ENCODE measurements at places on chromosomes 12 and 14. TPM values are rescaled to one million over a fixed set of nuclear protein-coding genes. Genes with fewer than 3 reads are reported as not detected.

DNA sequence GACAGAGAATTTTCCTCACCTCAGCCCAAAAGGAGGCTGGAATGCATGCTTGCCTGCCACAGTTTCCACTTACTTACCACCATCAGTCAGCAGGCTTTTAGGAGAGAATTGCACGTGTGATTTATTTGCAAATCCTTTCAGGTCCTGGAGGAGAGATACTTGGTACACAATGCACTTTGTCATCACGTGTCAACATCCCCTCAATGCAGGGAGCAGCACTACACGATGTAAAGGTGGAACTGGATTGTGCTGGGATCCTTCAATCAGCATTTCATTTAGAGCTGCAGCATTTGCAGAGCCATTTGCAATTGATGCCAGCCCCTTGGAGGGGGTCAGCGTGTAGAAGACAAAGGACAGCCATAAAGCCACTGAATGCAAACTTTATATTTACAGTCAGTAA is 218.1 kb downstream of the GLT1D1 start:
- H3K27ac ChIP-seq = no peak overlapping the region
- no peaks in the 10 kb centered on the region for H3K4me1 ChIP-seq
- no peaks in the 10 kb centered on the region for H3K27me3 ChIP-seq
- no peaks in the 10 kb centered on the region for H3K36me3 ChIP-seq

MYH6 gene
- total RNA-seq = 0.07 TPM

DNA sequence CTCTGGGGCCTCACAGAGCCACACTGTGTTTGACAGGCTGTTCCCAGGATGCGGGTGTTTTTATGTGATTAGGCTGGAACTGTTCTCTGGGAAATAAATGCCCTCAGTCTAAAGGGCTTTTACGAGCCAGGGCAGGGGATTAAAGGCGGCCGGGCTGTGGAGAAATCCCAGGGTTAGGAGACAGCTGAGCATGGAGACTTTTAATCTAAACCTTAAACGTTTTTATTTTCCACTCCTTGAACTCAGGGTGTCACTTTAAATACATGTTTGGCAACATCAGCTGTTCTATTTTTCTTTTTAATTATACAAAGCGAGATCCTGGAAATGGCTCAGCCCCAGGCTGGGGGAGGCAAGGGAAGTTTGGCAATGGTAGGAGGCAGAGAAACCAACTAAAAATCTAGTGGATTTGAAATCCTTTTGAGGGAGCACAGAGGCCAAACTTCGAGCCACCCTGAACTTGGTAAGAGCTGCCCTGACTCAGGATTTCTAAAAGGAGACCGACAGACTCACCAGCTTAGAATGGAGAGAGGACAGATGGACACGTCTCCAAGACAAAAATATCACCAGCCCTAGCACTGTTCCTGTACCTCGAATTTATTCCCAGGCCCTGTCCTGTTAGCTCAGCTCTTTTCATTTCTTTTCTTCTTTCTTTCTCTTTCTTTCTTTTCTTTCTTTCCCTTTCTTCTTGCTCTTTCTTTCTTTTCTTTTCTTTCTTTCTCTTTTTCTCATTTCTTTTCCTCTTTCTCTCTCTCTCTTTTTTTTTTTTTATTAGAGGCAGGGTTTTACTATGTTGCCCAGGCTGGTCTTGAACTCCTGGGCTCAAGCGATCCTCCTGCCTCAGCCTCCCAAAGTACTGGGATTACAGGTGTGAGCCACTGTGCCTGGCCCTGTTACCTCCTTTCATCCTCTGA is 15.8 kb upstream of the ORAI1 start:
- no peaks in the 10 kb centered on the region for H3K4me1 ChIP-seq
- no peak overlapping the region for H3K27ac ChIP-seq
- H3K36me3 ChIP-seq = no peaks in the 10 kb centered on the region
- no peaks in the 10 kb centered on the region for H3K27me3 ChIP-seq
- H3K4me3 ChIP-seq = no peak overlapping the region

DNA sequence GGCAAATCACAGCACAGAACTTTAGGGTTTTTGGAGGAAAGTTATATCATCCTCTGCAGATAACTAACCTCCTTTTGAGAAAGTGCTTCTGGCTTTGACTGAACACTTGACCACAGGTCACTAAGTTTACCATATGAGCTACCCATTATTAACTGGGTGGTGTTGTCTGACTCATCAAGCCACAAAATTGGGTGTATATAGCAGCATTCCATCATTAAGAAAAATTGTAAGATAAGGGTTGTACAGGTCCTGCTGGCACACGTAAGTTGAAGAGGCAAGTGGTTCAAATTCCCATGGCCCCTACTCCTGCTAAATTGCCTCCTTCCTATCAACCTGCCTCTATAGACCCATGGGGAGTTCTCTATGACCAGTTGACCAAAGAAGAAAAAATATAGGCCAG is 39.5 kb downstream of the L2HGDH start:
- H3K4me1 ChIP-seq = no peaks in the 10 kb centered on the region
- H3K36me3 ChIP-seq = no peaks in the 10 kb centered on the region
- no peaks in the 10 kb centered on the region for H3K27me3 ChIP-seq
- DNase-seq = no peak
- no peak overlapping the region for H3K4me3 ChIP-seq
- H3K27ac ChIP-seq = no peak overlapping the region

- no peak overlapping the region for H3K27ac ChIP-seq
- no peaks in the 10 kb centered on the region for H3K36me3 ChIP-seq
- H3K4me1 ChIP-seq = no peaks in the 10 kb centered on the region
- H3K27me3 ChIP-seq = no peaks in the 10 kb centered on the region
- DNase-seq = no peak
These were observed 45.7 kb downstream of the MMAB start for GRCh38 chr12:109527489-109528123.

FBXO34 gene
- 7.8 TPM for total RNA-seq

All from right lobe of liver (tissue), 6 donors.